Mesendoderm (in vitro differentiated cells): ENCODE measurements at places on chromosomes 11 and 22.
A peak's percentile ranks its signal among the peaks of the same experiment; 100 is the strongest.

- H3K4me3 ChIP-seq: no peak overlapping the region
- peaks cover 3% of the 10 kb centered on the region for H3K4me1 ChIP-seq
- peaks cover 3% of the 10 kb centered on the region for H3K27me3 ChIP-seq
- H3K27ac ChIP-seq: no peak overlapping the region
- H3K36me3 ChIP-seq: no peaks in the 10 kb centered on the region
These were observed 10.4 kb upstream of the TCF20 start for GRCh38 chr22:42280836-42281235.

DNA sequence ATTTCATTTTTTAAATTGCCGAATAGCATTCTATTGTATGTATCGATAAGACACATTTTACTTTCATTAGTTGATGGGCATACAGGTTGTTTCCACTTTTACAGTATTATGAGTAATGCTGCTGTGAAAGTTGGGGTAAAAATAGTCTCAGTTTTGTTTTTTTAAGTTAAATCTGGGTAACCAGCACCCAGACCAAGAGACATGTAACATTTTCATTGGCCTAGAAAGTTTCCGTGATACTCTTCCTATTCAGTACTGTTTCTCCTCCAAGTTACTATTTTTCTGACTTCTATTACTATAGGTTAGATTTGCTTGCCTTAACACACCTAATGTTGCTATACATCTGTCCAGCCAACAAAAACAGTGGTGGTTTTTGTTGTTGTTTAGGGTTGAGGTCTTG, 12.3 kb downstream of the IPO7 start:
- no peaks in the 10 kb centered on the region for H3K27me3 ChIP-seq
- H3K36me3 ChIP-seq: no peaks in the 10 kb centered on the region
- H3K27ac ChIP-seq: no peak overlapping the region
- no peak overlapping the region for H3K4me3 ChIP-seq
- DNase-seq: no peak

DNA sequence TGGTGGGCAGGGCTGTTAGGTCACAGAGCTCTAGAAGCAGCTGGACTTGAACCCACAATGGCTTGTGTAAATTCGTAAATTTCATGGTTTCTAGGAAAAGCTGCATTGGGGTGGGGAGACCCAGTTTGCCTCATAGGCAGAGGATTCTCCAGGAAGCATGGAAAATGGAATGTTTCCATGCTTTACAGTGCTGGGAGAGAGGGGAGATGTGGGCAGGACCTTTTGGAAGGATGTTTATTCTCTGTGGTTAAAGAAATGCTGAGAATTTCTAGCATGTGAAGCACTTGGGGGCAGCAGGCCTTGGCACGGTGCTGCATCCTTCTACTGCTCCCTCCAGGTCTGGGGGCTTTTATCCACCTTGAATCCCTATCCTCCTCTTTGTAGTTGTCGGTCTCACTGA, 46.3 kb downstream of the TRAF6 start:
- H3K27me3 ChIP-seq: no peaks in the 10 kb centered on the region
- H3K4me3 ChIP-seq: no peak overlapping the region
- H3K4me1 ChIP-seq: no peaks in the 10 kb centered on the region

DNA sequence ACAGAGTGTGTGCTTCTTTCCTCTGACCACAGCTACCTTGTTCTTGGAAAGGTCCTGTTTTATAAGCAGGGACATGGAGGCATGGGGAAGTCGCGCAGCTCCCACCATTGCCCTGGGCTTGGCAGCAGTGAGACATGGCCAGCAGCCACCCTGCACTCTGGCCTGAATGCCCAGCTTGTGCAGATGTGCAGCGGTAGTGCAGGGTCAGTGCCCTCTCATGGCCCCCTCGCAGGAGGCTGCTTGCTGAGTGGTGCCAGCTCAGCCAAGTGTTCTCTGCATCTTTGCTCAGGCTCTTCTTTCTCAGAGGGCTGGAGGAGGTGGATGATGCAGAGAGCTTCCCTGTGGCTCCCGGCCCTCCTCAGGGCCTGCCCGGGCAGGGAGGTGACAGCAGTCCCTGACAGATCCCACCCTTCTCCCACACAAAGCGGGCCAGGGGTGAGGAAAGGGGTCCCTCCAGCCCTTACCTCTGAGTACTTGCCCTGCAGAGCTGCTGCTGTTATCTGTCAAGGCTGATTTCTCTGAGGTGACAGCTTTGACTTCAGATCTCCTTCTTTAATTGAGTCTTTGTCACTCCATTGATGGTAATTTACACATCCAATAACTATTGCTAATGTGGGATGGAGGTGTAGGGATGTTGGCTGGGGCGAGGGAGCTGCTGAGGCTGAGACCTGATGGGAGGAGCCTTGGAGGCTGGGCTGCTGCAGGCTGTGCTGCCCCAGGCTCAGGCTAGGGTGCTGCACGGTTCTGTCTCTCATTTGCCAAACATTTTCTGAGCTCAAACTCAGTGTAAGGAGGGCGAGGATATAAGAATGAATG, 47.4 kb upstream of the B3GAT1 start:
- H3K27me3 ChIP-seq: no peaks in the 10 kb centered on the region
- H3K27ac ChIP-seq: no peak overlapping the region
- no peak overlapping the region for H3K4me3 ChIP-seq
- H3K36me3 ChIP-seq: no peaks in the 10 kb centered on the region
- no peaks in the 10 kb centered on the region for H3K4me1 ChIP-seq

GRCh38 chr11:100619484-100619883, 67.6 kb upstream of the ARHGAP42 start:
- H3K36me3 ChIP-seq: no peaks in the 10 kb centered on the region
- H3K27me3 ChIP-seq: no peaks in the 10 kb centered on the region
- no peaks in the 10 kb centered on the region for H3K4me1 ChIP-seq
- no peak overlapping the region for H3K27ac ChIP-seq
- peak; percentile 61 for DNase-seq

DNA sequence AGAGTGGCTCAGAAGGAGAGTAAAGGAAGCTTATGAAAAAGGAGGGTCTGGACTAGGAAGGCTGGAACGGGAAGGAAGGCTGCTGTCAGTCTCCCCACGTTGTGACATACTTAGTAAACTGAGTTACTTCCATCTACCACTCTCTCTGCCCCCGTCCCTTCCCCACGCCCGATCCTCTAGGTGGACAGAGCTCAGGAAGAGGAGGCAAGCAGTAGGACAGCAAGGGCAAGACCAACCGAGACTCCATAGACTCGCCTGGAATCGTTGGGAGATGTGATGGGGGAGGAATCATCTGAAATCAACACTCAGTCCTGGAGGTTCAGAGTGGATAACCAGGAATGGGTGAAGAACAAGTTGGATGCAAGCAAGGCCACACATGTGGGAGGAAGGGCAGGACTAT, 240.7 kb downstream of the BUD13 start:
- H3K27ac ChIP-seq: no peak overlapping the region
- no peaks in the 10 kb centered on the region for H3K36me3 ChIP-seq
- H3K4me1 ChIP-seq: peaks cover 4% of the 10 kb centered on the region
- no peak overlapping the region for H3K4me3 ChIP-seq
- no peaks in the 10 kb centered on the region for H3K27me3 ChIP-seq

GRCh38 chr11:102810950-102811660, 13.1 kb upstream of the MMP1 start:
- peak; percentile 71 for DNase-seq
- H3K27me3 ChIP-seq: no peaks in the 10 kb centered on the region
- H3K4me1 ChIP-seq: no peaks in the 10 kb centered on the region
- no peaks in the 10 kb centered on the region for H3K36me3 ChIP-seq

DNA sequence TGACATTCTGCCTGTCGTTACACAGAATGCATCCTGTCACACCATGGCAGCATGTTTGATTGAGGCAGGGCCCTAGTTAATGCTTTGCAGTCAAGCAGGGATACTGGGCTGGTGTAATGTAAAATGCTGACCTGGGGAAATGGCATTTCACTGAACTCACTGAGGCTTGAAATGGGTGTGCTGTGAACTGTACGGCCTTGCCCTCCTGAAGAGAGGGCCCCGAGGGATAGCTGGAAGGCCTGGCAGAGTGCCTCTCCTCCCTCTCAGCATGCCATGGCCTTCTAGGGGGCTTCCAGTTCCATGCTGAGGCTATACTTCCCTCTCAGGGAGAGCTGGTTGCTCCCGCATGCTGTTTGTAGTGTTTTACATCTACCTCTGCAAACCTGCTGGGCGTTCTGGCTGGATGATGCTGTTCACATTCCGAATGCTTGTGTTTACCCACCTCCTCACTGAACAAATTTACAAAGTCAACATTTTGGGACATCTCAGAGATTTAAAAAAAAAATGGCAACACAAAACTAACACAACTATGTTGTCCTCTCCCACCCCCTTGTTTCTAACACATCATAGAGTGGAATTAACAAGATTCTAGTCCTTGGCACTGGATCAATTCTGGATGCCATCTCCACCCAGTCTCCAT, 416.7 kb upstream of the CADM1 start:
- no peaks in the 10 kb centered on the region for H3K4me1 ChIP-seq
- H3K27me3 ChIP-seq: no peaks in the 10 kb centered on the region
- no peak overlapping the region for H3K4me3 ChIP-seq
- no peaks in the 10 kb centered on the region for H3K36me3 ChIP-seq
- DNase-seq: no peak
